Thoracic aorta (tissue), 2 donors: ENCODE measurements at places on chromosomes 13 and 19. TPM values are rescaled to one million over a fixed set of nuclear protein-coding genes. Genes with fewer than 3 reads are reported as not detected.

GPR12 gene
- total RNA-seq, result 1.2 TPM

TEX29 gene
- not detected for total RNA-seq

PPP1R13L gene
- total RNA-seq, result 51.2 TPM

FAM174C gene
- 40.8 TPM for total RNA-seq

CYP2A7 gene
- not detected for total RNA-seq

EDNRB gene
- total RNA-seq, result 14.2 TPM

PDE4C gene
- total RNA-seq, result 0.41 TPM

ZNF415 gene
- 7.1 TPM for total RNA-seq

TTC9B gene
- total RNA-seq, result not detected

LYPD5 gene
- total RNA-seq, result 6.5 TPM

RNF225 gene
- not detected for total RNA-seq

HSPB6 gene
- 78.6 TPM for total RNA-seq

GRCh38 chr19:6048793-6049405 is 61.4 kb downstream of the RFX2 start:
- no peak for DNase-seq

DNA sequence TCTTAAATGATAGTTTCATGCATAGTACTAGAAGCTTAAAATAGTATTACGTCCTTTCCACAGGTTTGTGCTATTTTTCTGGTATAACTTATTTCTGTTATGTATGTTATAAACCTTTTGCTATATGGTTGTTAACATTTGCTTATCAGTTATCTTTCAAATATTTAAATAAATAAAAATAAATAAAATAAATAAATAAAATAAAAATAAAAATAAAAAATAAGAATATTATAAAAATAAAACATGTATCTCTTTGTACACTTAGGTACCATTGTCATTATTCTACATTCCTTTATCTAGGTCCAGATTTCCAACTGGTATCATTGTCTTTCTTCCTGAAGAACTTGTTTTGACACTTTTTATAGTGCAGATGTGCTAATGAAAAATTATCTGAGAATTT is 1310.4 kb upstream of the SLC10A2 start:
- DNase-seq, result no peak

- DNase-seq, result no peak
Measured at GRCh38 chr19:34313188-34313587, 51.8 kb upstream of the GPI start.

- DNase-seq, result no peak
Measured at GRCh38 chr13:104414771-104415170, 1348.6 kb upstream of the SLC10A2 start.

DNA sequence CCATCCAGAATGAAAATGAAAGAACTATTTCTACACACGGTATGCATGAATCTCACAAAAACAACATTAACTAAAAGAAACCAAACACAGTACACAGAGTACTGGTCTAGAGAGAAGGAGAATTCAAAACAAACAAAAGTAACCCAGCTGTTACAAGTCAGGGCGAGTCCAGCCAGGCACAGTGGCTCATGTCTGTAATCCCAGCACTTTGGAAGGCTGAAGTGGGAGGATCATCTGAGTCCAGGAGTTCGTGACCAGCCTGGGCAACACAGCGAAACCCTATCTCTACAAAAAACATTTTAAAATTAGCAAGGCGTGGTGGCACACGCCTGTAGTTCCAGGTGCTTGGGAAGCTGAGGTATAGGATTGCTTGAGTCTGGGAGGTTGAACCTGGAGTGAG is 1.7 kb upstream of the PSMC4 start:
- no peak for DNase-seq

- DNase-seq, result no peak
Measured at GRCh38 chr13:64718116-64718515, 2512.0 kb downstream of the PCDH9 start.

- no peak for DNase-seq
Measured at GRCh38 chr13:87128491-87128890, 542.7 kb upstream of the SLITRK5 start.

- no peak for DNase-seq
Measured at GRCh38 chr13:59483501-59484145, 680.1 kb downstream of the DIAPH3 start.

DNA sequence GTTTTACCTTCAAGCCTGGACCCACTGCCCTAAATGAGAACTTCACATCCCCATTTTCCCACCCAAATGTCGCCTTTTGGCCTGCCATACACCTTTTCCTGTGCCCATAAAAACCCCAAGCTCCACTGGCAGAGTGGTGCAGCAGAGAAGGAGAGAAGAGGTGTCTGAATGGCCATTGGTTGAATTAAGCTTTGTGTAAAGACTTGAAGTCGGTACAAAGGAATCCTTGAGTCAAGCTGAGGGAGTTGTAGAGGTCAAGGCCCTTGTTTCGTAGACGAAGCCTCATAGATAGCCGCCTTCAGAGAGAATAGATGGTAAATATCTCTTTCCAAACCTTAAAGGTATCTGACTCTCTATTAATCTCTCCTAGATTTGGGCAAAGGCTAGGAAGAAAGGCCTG is 1479.2 kb upstream of the PRR20A start:
- no peak for DNase-seq

- no peak for DNase-seq
Measured at GRCh38 chr13:39284801-39285388, 246.6 kb downstream of the NHLRC3 start.

DNA sequence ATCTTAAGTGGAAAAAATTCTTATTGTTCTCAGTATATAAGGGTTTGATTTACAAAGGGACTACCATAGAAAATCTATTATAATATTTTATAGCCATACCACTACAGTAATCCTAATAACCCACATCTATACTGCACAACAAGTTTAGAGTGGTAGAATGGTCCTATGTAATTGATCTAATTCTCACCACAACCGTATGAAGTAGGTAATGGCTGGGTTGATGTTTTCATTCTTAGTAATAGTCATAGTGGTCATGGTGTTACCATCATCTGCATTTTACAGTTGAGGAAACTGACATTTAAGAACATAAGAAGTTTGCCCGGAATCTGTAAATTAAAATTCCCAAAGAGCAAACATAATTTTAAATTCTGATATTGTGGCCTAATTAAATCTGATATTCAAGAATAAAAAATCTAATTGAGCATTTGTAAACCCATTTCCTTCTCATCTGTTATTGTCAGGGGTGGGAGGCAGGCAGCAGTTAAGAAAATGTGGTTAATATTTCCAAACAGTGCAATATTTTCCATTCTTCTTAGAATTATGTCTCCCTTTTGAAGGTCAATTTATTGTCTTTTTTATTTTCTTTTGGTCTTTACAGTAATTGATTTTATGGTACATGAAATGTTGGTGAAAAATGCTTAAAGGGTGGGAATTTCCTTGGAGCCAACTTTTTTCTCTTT is 65.6 kb downstream of the DHRS12 start:
- no peak for DNase-seq

- no peak for DNase-seq
Measured at GRCh38 chr13:25252225-25252624, 35.1 kb downstream of the MTMR6 start.

GRCh38 chr13:26541041-26541440 is 16.4 kb upstream of the WASF3 start:
- DNase-seq, result no peak

GRCh38 chr13:75870397-75870903 is 234.3 kb downstream of the LMO7 start:
- DNase-seq, result no peak

- DNase-seq, result no peak
Measured at GRCh38 chr13:51267622-51268021, 45.4 kb downstream of the FAM124A start.

- DNase-seq, result no peak
Measured at GRCh38 chr19:41638641-41639081, 11.8 kb upstream of the CEACAM4 start.

- DNase-seq, result no peak
Measured at GRCh38 chr13:27353166-27353583, 71.2 kb upstream of the GTF3A start.

GRCh38 chr19:37468961-37469777 is at the start of gene ZNF570:
ZNF570 (plus strand) TSS chr19:37469356; CDS start chr19:37470355, 999 bp downstream.
- peak; percentile 62 for DNase-seq

- no peak for DNase-seq
Measured at GRCh38 chr13:21018220-21018619, 43.2 kb downstream of the LATS2 start.

DNA sequence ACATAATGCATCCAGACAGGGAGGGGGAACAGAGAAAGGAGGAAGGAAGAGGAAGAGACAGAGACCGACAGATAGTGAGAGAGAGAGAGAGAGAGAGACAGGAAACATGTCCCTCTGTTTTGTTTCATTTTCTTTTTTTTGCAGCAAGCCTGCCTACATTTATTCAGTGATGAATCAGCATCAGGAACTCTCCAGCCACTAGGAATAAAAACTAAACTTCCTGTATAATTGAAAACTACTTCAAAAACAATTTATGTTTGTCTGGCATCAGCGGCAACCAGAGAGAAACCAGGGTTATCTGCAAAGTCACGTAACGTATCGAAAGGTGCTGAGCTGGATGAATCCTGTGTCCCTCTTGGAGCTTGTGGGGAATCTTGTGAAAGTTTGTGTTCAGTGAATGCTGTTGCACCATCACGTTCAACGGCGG is 148.6 kb upstream of the SOX21 start:
- no peak for DNase-seq

GRCh38 chr13:45691667-45692066 is 10.5 kb upstream of the CBY2 start:
- DNase-seq, result no peak

DNA sequence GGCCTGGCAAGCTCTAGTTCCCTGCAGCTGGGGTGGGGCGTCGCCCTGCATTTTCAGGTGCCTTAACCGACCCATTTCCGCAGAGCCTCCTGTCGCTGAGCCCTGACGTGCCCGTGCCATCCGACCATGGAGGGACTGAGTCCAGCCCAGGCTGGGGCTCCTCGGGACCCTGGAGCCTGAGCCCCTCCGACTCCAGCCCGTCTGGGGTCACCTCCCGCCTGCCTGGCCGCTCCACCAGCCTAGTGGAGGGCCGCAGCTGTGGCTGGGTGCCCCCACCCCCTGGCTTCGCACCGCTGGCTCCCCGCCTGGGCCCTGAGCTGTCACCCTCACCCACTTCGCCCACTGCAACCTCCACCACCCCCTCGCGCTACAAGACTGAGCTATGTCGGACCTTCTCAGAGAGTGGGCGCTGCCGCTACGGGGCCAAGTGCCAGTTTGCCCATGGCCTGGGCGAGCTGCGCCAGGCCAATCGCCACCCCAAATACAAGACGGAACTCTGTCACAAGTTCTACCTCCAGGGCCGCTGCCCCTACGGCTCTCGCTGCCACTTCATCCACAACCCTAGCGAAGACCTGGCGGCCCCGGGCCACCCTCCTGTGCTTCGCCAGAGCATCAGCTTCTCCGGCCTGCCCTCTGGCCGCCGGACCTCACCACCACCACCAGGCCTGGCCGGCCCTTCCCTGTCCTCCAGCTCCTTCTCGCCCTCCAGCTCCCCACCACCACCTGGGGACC is 1.2 kb downstream of the ZFP36 start:
- DNase-seq, result no peak

GRCh38 chr19:13047374-13047773 is 52.1 kb downstream of the NFIX start:
- DNase-seq, result no peak

DNA sequence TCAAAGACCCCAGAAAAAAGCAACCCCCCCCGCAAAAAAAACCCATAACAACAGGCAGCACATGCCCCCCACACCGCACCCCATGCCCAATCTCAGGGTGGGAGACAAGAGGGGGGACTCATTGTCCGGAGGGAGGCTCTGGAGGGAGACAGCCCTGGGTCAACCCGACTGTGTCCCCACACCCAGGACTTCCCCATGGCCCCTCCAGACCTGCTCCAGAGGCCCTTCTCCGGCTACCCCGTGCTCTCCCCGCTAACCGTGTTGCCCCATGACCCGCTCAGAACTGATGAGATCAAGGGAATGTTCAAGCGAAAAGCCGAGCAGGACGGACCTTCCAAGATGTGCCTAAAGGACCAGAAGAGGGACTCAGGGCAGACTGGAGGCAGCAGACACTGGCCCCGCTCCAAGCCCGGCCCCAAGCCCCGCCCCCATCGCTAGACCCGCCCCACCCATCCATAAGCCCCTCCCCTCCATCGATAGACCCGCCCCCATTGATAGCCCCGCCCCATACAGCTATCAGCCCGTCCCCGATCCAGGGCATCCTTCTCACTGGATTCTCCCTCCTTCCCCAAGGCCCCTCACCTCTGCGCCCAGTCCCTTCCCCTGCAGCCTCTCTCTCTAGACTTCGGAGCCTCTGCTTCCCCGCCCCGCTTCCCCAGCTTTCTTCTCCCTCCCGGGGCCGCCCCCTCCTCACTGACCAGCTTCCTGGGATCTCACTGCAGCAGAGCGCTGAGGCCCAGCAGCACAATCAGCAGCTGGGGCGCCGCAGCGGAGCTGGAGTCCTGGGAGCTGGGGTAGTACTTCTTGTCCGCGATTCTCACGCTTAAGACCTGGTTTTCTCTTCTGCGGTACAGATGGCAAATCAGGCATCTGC is 2.2 kb downstream of the BST2 start:
- DNase-seq, result no peak

- DNase-seq, result no peak
Measured at GRCh38 chr19:947090-947706, 21.4 kb downstream of the ARID3A start.

- DNase-seq, result no peak
Measured at GRCh38 chr13:36173571-36174322, 40.6 kb downstream of the SOHLH2 start.

DNA sequence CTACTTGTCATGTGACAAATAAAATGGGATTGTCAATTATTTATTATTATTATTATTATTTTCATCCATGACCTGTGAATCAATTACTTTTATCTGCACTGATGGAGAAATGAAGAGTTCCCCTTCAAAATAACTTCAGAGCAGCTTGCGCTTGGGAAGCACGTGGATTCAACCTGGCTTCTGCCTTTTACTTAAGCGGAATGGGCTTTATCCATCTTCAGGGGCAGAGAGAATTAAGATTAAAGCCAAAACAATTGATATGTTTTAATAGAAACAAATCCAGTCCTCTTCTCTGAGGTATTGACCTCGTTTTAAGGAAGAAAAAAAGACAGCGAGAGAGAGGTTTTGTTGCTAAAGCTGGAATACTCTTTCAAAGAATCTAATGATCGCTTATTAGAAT is 876 bp downstream of the SACS start:
- no peak for DNase-seq

DNA sequence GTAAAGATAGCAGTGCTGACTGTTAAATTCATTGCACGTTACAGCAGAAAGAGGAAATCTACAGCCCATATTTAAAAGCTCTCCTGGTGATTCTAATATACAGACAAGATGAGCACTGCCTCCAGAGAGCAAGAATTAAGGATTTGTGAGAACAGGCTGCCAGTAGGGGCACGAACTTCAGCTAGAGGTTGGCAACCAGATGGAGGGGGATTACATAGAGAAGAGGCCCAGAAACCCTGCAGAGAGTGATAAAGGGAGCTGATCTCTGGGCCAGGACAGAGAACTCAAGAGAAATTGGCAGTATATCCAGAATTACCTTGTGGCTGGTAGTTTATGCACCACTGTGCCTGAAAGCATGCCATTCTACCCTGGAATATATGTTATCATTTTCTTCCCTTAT is 144.8 kb downstream of the UFM1 start:
- DNase-seq, result no peak

DNA sequence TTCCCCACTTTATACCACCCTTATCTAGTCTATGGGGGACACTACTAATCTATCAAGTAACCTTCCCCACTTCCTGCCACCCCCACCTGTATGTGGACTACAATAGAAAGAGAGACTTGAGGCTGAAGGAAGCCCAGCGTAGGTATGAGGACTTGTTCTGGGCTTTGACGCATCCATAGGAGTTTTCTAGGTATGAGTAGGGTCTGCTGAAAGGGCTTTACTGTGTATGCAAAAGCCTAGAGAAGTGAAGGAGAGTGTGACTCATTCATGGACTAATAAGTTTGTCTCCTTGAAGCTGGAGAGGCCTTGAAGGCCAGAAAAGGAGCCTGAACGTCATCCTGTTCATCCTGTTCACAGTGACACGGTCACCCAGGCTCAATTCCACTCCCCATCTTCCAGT is 21.8 kb downstream of the TINCR start:
- DNase-seq, result no peak
